Stimulated activated CD4-positive, alpha-beta T cell treated with anti-CD3 and anti-CD28 coated beads, Interleukin-12 subunit alpha, Interleukin-12 subunit beta, amount 100 ng/mL, for 24 hours (primary cell): ENCODE measurements at places on chromosomes 5 and 9.

DNA sequence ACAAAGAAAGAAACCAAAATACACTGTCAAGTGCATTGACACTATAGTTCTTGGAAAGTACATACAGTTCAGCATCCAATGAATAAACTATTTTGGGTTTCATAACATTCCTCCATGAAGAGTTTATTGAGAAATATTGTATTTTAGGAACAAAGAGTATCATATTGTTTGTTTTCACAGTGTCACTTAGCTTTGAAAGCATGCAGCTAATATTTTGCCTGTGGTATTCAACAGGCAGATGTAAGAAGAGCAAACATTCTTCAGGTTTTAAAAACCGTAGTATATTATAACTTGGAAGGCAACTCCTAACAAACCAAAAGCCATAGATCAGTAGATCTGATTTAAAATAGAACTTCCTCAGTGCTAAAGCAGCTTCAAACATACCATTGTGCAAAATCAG is 4.5 kb downstream of the PRELID2 start:
- DNase-seq: no peak

GRCh38 chr5:132446621-132447020 is 44.0 kb downstream of the IRF1 start:
- DNase-seq: no peak

- DNase-seq: no peak
These were observed 2.2 kb upstream of the DNAJB5 start for GRCh38 chr9:34987160-34987901.

DNA sequence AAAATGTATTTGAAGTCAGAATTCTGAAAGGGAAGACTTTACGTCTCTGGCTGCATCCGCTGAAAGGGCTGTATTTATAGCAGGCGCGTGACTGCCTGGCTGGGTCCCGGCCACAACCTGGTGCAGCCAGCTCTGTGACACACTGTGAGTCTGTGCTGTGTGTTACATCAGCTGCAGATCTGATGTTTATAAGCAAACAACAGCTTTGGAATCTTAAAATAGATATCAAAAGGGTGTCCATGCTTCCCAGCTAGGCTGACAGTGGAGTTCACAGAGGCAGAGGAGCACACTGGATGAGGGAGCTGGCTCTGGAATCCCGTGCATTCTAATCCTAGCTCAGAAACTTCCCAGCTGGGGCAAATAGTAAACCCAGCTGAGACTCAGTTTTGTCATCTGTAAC is 433.4 kb upstream of the BRINP1 start:
- DNase-seq: no peak

GRCh38 chr5:128228521-128228920 is 145.0 kb downstream of the SLC12A2 start:
- DNase-seq: no peak

- no peak for DNase-seq
These were observed 129.4 kb downstream of the FBN2 start for GRCh38 chr5:128408622-128409021.

DNA sequence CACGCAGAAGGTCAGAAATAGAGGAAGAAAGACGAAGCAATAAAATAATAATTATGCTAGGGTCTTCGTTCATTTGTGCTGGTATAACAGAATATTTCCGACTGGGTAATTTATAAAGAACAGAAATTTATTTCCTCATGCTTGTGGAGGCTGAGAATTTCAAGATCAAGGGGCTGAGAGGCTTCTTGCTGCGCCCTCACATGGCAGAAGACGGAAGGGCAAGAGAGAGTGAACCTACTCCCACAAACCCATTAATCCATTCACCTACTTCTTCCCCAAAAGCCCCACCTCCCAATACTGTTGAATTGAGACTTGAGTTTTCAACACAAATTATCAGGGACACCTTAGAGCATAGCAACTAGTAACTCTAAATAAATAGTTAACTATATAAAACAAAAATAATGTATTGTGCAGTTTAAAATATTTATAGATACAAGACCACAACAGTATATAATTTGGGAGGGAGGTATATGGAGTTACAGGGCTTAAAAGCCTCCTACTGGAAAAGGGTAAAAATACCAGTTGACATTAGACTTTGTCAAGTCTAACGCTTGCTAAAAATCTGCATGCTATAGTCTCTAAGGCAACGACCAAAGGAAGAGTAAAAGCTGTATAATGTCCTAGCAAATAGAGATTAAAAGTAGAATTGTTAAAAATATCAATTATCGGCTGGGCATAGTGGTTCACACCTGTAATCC is 40.3 kb upstream of the NAA35 start:
- no peak for DNase-seq

DNA sequence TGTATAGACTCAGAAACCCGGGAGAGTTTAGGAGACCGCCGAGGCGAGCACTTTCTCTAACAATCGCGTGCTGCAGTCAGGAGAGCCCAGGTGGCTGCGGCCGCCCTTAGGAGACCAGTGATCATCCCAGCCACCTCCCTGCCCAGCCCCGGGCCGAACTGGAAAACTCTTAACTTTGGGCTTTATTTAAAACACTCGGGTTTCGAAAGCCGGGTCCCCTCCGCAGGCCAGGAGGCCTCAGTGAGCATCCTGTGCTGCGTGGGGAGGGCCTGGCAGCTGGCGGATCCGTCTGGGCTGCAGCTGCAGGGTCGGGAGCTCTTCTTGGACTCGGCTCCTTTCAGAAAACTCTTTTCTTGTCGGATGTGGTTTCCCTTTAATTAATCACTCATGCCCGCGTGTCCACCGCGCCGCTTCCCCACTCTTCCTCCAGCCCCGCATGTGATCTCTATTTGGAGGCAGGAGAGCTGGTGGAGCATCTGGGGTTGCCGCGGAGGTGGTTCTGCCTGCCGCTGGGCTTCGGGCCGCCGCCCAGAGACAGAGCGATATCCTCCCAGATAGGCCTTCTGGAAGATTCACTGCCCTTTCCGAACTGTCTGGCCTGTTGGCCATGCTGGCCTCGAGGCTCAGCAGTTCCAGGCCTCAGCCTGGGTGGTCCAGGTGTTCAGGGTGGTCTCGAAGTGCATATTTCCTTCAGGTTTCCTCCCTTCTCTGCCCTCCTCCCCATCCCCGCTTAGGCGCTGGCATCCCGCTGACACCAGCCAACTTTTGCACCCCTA is 59.5 kb downstream of the TMEM174 start:
- no peak for DNase-seq

DNA sequence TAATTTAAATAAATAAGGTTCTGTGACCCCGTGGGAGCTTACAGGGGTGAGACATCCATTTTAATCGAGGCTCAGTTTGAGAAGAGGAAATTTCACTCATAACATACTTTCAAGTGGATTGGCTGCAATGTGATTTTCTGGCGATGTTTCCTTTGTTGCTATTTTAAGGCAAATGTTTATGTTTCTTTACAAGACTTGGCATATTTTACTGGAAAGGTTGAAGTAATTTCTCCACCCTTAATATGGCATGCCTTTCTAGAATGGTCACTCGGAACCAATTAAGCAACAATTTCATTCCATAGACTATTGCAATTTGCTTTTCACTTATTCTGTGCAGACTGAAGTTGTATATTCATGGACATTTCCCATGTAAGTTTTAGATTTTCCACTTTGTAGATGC is 438.0 kb upstream of the WWC1 start:
- DNase-seq: no peak

- no peak for DNase-seq
These were observed 9.7 kb upstream of the TGFBI start for GRCh38 chr5:136018814-136019783.

- no peak for DNase-seq
These were observed 38.0 kb upstream of the TCERG1 start for GRCh38 chr5:146409054-146409671.

GRCh38 chr9:128841694-128842492 is 12.3 kb upstream of the SPOUT1 start:
- DNase-seq: no peak

- DNase-seq: no peak
These were observed 404.7 kb upstream of the DAB2 start for GRCh38 chr5:39829441-39829840.

- DNase-seq: no peak
These were observed 133.7 kb upstream of the MAP1B start for GRCh38 chr5:71973563-71973962.

GRCh38 chr9:89533411-89534095 is 35.6 kb upstream of the SEMA4D start:
- no peak for DNase-seq

GRCh38 chr9:14320271-14321181 is 6.6 kb upstream of the NFIB start:
- DNase-seq: no peak

DNA sequence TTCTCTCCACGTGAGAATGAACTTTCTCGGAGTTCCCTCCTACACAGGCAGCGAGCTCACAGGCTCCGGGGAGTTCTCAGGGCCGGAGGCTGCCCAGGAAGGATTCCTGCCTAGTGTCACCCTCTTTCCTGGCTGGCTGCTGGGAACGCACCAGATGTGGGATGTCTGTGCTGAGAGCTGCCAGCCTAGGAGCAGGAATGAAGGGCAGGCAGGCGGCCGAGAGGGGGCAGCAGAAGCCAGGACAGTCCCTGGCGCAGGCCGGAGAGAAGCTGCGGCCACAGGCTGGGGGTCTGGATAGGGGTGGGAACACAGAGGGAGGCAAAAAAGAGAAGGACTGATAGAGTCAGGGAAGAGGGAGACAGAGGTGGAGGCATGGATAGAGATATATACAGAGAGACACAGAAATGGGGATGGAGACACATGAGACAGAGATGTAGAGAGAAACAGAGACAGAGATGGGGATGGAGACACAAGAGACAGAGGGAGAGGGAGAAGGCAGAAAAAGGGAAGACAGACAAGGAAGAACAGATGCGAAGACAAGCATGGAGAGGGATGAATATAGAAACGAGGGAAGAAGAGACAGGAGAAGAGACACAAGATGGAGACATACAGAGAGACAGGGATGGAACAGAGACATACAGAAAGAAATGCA is 25.3 kb upstream of the ENHO start:
- DNase-seq: peak; percentile 17

- DNase-seq: no peak
These were observed 336.8 kb downstream of the GLIS3 start for GRCh38 chr9:3962971-3963642.

- no peak for DNase-seq
These were observed 109.3 kb upstream of the APC start for GRCh38 chr5:112628214-112628980.

DNA sequence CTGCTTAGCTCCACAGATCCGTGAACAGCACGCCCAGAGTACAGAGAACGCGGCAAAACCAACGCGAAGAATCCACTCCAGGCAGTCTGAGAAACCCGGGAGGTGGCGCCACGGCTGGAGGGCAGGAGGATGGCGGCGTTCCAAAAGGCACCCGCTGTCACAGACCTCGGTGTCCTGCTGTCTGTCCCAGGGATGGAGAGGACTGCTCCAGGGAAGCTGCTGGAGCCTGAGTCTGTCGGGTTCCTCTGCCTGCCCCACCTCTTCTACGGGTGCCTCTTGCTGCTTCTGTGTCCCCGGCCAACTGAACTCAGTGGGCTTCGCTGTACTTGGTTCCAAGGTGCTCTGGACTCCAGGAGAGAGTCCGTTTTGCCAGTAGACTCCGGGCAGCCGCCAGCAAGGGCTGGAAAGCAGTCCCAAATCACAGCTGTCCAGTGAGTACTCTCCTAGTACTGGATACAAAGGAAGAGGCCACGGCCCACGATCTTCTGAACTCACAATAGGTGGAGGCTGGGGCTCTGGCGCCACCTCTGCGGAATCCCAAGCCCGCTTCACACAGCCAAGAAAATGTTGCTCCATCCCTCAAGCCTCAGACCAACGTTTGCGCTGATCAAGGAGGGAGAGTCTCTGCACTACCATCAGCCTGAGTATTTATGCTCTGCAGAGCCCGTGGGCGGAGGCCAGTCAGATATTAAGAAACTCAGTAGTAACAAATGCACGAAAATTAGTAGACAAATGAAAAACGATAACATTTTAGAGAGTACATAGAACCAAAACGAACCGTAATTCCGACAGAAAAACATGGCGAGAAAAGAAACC is 440 bp downstream of the ANXA2R start:
- DNase-seq: peak; percentile 42

- no peak for DNase-seq
These were observed 14.5 kb upstream of the KCNMB1 start for GRCh38 chr5:170403675-170404074.

- no peak for DNase-seq
These were observed 26.0 kb downstream of the ERP44 start for GRCh38 chr9:100072805-100073204.

- no peak for DNase-seq
These were observed 56.6 kb downstream of the SNCAIP start for GRCh38 chr5:122368510-122369251.

- DNase-seq: no peak
These were observed 3.2 kb upstream of the ADRA1B start for GRCh38 chr5:159913048-159913447.

- no peak for DNase-seq
These were observed 26.2 kb downstream of the ARL14EPL start for GRCh38 chr5:116058346-116058936.

DNA sequence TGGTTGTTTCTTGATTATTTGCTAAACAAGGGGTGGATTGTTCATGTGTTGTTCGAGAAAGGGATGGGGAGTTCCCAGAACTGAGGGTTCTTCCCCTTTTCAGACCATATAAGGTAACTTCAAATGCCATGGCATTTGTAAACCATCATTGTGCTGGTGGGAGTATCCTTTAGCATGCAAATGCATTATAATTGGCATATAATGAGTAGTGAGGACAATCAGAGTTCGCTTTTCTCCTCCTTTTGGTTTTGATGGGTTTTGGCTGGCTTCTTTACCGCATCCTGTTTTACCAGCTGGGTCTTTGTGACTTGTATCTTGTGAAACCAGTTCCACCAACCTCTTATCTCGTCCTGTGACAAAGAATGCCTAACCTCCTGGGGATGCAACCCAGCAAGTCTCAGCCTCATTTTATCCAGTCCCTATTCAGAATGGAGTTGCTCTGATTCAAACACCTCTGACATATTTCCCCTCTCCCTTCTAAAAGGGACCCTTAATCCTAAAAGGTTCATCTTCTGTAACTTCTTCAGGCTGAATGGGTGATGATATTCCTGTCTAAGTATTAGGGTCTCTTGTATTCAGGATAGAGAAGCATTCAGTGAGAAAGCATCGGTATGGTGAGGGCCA is 8.7 kb upstream of the FBN2 start:
- DNase-seq: no peak

DNA sequence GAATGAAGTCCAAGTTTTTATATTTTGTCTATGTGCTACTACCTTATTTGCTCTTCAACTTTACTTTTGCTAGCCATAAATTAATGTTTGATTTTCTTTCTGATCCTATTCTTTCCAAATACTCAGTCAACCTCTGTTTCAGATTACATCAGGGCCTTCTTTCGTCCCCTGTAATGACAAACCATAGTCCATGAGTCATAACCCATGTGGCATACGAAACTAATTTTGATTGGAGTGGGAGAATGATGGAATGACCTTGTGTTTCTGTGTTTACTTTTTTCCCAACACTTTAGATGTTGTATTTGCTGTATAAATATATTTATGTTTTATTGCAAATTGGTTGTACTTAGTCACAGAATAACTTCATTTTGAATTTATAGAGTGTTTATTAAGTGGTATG is 1043.1 kb downstream of the DTWD2 start:
- no peak for DNase-seq

DNA sequence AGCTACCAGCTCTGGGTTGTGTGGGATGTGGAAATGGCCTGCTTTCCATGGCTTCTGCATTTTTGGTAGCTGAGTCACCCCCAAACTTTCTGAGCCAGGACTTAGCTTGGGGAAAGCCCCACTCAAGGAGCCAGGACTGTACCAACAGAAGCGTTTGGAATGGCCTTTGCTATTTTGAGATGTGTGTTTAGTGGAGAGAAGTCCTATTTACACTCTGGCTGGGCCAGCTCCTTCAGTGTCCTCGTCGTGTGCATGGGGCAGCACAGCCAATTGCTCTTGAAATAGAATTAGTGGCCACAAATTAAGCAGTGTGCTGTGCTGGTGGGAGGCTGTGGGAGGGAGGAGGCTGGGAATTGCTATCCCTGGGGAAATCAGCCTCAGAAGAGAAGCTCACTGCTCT is 51.6 kb downstream of the ENTREP1 start:
- no peak for DNase-seq
